ENCODE measurements at places on chromosomes 3 and 15.

- no peak for DNase-seq
Measured at GRCh38 chr3:16587047-16587680, 18.1 kb downstream of the DAZL start.

DNA sequence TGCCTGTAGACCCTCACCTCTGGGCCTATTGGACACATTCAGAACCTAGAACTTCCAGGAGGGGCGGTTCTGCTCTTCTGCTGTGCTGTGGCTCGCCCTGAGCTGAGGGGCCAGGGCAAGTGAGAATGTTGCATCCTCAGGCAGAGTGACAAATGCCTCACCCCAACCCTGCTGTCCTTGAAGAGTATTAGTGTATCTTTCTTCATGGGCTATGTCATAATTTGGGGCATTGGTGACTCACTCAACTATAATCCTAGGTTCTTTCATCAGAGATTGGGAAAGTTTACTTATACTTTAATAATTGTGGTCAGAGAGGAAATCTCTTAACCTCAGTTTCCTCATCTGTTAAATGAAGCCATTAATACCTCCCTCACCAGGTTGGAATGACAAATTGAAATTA lies 143.8 kb downstream of the SV2B start:
- DNase-seq, result no peak

DNA sequence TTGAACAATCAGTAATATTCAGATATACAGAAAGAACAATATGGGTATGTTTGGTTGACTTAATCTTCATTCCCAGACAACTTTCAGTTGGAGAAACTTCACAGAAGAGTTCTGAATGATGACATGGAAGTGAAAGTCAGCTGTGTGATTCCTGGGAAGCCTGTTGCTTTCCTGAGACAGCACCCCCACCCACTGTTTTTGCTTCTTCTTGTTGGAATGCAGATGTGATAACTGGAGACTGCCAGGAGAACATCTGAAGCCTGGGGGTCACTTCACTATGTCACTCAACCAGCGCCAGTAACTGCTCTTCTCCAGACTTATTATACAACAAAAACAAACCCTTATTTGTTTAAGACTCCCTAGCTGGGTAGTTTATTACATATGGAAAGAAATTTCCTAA lies 599.4 kb downstream of the ZIC1 start:
- DNase-seq, result no peak

GRCh38 chr15:55434989-55435825 lies 26.9 kb downstream of the PIERCE2 start:
- no peak for DNase-seq

- peak; percentile 16 for DNase-seq
Measured at GRCh38 chr3:161851941-161852566, 355.4 kb downstream of the OTOL1 start.

DNA sequence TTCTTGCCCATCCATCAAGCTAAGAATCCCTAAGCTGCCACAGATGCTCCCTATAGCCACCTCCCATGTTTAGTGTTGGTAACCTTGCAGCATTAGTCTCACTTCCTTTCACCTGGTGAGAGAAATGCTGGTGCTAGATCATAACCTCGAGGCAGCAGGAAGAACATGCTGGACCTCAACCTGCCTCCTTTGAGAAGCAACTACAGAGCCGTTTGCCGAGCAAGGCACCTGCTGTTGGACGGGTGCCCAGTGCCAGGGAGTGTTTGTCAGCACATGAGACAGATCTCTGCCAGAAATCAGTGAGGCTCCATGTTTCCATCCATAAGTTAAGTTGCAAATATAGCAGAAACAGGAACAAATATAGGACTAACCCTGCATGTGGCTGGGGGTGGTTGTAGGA lies 955.7 kb downstream of the TUSC7 start:
- no peak for DNase-seq

DNA sequence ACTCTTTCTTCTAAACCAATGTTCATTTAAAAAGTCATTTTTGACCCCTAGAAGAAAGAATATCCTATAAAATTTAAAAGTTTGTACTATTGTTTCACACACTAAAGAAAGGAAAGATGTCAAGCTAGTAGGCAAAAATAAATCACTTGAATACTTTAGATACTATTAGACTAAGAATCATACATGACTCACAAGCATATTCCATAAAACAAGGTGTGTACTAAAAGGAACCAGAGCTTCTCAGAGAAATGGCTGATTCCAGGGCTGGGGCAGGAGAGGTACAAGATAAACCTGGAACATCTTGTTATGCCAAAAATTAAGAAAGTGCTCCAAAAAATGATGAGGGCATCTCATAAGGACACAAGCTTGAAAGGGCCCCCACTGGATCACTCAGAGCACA lies 8.7 kb downstream of the DLG1 start:
- DNase-seq, result no peak

- DNase-seq, result no peak
Measured at GRCh38 chr3:146540236-146540635, 4.2 kb downstream of the PLSCR1 start.

DNA sequence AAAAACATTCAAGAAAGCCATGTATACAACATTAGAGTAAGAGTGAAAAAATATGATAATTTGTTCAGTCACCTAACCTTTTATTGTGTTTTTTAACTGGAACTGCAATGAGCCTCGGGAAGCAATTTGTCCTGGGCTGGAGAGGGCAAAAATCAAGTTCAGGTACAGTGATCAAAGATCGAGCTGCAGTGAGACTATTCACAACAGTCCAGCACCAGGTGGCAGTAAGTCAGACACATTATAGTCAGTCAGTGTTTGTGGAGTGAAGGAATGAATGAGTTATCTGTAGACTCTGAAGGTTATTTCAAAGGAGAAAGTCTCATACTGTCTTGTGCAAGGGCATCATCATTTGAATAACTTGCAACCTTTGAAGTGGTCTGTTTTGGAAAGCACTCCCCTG lies 116.6 kb downstream of the CHDH start:
- DNase-seq, result no peak

- no peak for DNase-seq
Measured at GRCh38 chr3:52057812-52058495, 1.6 kb upstream of the DUSP7 start.

GRCh38 chr3:69435274-69436265 lies 49.7 kb upstream of the FRMD4B start:
- no peak for DNase-seq

GRCh38 chr3:196599734-196600128 lies 31.3 kb downstream of the FBXO45 start:
- DNase-seq, result no peak

DNA sequence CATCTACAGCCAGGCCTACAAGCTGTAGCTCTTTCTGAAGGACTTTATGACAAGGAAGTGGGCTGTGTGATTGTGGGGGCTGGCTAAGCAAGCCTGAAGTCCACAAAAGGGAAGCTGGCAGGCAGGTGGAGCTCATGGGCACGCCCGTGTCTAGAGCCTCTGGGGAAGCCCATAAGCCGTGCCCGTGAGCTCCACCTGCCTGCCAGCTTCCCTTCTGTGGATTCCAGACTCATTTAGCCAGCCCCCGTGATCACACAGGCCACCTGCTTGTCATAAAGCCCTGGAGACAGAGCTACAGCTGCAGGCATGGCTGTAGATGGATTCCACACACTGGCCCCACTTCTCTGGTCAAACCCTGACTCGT lies 15.2 kb downstream of the EFCC1 start:
- no peak for DNase-seq

DNA sequence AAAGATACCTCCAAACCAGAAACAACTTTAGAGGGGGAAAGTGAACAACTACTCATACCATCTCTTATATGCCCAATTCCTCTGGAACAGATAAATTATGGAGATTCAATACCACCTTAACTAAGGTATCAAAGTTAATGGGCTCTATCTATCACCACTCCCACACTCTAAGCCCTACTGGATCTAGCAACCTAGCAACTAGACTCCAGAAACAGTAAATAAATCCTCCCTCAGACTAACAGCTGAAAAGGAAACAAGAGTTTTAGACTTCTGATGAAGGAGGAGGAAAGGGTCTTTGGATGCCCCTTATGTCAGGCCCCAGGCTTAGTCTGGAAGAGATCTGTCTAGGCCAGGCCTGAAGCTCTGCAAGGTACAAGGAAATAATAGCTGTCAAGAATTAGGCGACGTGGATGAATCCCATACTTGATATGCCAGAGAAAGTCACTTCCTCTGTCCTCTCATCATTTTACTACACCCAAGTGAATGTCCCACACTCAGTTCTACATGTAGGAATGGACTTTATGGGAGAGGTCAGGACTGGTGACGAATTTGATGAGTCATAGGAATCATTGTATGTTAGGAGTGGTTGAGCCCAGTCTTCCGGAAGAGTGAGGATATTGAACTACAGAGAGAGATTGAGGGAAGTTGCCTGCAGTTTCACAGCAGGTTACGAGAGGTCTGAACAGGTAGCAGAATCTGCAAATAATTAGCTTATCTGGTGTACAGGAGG lies 113.8 kb downstream of the AKAP13 start:
- DNase-seq, result peak; percentile 25

- no peak for DNase-seq
Measured at GRCh38 chr15:42593143-42593542, 17.7 kb downstream of the STARD9 start.

GRCh38 chr3:195061756-195062655 lies 209.0 kb downstream of the XXYLT1 start:
- no peak for DNase-seq

- no peak for DNase-seq
Measured at GRCh38 chr3:88369337-88369736, 219.6 kb downstream of the C3orf38 start.

GRCh38 chr3:124115279-124115678 lies 123.4 kb upstream of the ROPN1 start:
- DNase-seq, result no peak

DNA sequence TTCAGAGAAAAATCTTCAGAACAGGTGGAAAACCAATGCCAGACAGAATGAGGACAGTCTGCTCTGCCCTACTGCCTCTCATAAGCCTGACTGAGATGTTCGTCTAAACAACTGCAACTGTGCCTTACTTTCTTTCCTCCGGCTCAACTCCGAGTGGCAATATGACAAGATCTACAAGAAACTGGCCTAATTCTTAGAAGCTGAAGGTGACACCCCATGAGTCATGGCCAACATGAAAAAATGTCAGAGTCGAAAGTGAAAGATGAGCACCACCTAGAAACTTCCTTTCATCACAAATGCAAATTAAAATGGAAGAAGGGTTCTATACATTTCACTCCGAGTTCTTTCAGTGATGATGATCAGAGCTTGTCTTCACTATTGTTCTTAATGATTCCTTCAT lies 12.9 kb downstream of the PCYT1A start:
- DNase-seq, result no peak

GRCh38 chr15:72306211-72306785 lies 13.7 kb downstream of the CELF6 start:
- DNase-seq, result no peak

DNA sequence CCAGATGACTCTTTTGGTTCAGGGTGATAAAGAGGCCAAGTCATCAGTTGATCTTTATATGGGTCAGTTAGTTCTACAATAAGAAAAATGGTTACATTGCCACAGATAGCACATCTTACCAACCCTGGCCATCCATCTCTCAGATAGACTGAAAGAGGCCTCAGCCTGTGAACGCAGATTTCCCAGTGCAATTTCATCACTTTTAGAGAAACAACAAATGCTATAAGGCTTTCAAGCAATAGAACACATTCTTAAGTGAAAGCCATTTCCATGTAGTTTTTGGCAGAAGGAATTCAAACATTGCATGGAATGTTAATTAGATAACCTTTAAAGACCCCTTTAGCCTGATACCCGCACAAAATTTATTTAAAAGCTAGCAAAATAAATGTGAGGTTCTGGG lies 200.6 kb upstream of the ZBTB20 start:
- DNase-seq, result no peak

- DNase-seq, result no peak
Measured at GRCh38 chr3:89221924-89222323, 114.5 kb downstream of the EPHA3 start.

DNA sequence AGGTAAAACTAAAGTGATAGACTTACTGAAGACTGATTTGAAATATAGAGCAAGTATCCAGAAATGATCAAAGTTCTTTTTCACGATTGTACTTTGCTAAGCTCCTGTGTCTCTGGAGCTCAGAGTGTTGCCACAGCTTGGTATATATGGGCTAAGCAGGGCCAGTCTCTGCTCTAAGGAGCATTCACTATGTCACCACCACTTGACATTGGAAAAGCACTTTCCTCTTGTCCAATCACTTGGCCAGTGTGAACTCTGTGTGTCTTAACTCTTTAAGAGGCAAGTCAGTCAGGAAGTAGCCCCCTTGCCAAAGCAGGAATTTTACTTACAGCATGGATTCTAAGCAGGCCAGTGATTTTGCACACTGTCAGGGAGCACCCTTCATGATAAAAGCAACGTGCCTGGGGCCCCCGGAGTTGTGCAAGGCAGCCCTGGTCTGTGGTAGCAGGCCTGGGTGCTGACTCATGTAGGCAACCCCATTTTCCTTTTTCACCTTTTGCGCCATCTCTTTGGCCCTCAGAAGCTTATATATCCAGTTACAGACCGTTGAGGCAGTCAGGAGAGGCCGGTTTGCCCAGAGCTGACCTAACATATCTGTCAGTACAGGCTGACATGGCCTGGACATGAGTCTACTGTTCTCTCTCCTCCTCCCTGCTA lies 73.0 kb downstream of the HCN4 start:
- DNase-seq, result no peak

DNA sequence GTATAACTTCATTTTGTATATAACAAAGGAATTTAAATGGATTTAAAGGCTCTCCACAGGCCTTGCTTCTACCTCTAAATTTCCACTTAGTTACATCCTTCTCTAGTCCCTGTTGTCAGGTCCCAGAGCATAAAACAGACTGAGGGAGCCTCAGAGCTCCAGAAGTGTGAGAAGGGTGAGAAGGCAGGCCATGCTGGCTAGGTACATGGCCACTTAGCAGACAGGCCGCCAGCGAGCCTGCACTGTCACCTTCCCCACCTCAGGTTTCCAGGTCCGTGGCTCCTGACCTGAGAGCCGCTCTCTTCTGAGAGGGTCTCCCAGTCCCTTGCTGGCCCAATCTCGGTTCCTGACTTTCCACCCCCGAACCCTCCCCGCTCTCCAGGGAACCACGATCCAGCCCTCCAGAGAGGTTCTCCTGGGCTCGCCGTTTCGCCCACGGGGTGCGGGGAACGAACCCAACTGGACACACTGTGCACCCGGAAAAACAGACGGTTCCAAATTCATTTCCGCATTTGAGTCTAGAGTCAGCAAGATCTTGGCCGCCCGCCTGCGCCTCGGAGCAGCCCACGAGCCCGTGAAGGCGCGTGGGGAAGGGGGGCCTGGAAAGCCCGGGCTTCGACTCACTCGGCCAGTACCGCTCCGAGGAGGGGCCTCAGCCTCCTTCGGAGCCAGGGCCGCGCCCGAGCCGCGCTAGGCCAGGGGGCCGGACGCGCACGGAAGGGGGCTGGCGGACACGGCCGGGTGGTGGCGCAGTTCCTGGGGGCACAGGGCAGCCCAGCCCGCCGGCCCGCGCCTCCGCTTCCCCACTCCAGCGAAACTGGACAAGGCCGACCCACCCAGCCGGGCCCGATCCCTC lies 16.7 kb upstream of the SOX2 start:
- no peak for DNase-seq

GRCh38 chr15:29571792-29572431 lies 250.4 kb downstream of the TJP1 start:
- DNase-seq, result no peak

Measured in T1000 (cell line).